NCI-H748 treated with DMSO at 0.1 percent for 48 hours (cell line): ENCODE measurements at places on chromosomes 12 and 14.

DNA sequence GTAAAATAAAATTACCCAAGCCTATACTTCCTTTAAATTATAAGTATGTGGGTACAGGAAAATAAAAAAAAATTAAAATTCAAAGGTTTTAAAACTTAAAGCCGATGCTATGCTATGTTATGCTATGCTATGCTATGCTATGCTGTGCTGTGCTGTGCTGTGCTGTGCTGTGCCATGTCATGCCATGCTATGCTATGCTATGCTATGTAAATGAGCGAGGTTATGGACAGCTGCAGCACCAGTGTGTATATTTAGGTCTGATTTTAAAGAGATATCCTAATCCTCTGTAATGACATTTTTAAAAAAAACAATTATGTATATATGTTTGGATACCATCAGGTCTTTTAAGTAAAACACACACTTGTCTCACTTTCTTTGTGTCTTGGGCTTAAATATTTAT lies 1822.0 kb upstream of the SEL1L start:
- DNase-seq = no peak

- DNase-seq = no peak
Measured at GRCh38 chr12:94260717-94261116, 112.3 kb downstream of the PLXNC1 start.

GRCh38 chr12:79897617-79898016 lies 37.3 kb downstream of the PPP1R12A start:
- DNase-seq = no peak

GRCh38 chr14:103196716-103197115 lies 73.5 kb downstream of the TNFAIP2 start:
- no peak for DNase-seq

GRCh38 chr12:40185303-40185693 lies 39.5 kb upstream of the LRRK2 start:
- DNase-seq = no peak

DNA sequence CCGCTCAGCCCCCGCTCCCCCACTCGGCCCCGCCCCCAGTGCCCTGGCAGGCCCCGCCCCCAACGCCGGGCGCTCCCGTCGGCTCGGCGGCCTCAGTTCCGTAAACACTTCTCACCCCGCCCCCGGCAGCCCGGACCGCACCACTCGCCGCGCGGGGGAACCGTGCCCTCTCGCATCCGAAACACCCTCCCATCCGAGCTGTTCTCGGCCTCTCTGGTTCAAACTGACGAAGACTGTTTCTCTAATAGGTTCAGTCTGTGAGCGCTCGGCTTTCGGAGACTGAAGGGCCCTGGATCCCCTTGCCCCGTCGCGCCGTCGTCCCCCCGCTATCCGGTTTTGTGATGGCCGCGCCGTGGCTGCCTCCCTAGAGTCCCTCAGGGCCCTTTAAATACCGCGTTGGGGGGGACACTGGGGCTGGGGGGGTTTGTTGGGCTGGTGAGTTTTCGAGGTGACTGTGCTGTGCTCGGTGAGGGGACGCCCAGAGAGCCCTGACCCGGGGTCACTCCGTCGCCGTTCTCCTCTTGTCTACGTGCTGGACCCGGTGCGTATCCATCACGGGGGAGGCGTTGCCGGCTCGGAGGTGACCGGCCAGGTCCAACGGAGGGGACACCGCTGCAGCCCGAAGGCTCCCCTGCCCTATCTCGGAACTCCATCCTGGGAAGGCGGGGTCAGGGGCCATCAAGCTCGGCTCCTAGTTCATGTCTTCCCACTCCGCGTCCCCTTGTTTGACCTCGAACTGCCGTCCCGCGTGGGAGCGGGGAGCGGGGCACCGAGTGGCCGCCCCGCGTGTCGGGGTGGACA lies at the start of gene TCP11L2:
TCP11L2 (plus strand) TSS at position 333 of the 801 bp plus-strand sequence. CDS start 8,343 bp downstream, outside the sequence.
- DNase-seq = peak; percentile 50

DNA sequence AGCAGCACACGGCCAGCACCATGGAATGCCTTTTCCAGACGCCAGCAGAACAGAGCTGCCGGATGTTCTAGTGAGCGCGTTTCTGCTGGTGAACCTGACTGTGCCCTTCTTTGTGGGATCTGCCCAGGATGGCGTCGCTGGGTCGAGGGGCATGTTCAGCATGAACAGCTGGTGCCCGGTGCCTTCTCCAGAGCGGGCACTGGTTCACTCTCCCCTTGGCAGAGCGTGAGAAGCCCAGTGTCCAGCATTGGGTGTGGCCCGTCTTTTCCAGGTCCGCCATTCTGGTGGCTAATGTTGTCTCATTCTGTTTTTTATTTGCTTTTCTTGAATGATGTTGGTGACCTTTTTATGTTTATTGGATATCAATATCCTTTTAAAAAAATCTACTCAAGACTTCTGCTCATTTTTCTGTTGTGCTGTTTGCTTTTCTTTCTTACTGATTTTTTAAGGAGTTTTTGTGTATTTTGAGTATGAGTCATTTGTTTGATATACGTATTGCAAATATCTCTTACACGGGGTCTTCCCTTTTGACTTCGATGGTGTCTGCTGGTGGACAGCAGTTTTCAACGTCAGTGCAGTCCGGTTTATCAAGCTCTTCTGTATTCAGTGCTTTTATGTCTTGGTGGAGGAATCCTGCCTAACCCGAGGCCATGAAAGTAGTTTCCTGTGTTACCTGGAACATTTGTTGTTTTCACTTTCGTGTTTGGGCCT lies 74.3 kb downstream of the ADGRD1 start:
- peak; percentile 29 for DNase-seq

- DNase-seq = no peak
Measured at GRCh38 chr12:100248886-100249285, 18.0 kb downstream of the DEPDC4 start.

DNA sequence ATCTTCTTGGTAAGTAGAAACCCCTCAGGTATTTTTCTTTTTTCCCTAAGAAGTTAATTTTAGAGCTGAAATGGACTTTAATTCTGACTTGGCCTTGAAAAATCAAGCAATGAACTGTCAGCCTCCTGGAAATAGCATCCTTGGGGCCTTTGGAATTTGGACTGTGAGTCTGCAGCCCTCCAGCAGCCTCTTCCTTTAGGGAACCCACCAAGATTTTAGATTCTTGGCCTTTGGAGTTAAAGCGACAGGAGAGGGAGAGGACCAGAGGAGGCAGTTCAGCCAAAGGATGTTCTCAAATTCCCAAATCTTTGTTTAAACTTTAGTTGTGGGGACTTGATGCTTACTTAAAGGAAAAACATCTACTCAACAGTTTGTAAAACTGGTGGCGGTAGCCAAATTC lies 288.6 kb downstream of the AACS start:
- no peak for DNase-seq

- DNase-seq = no peak
Measured at GRCh38 chr14:34051966-34052657, 101.2 kb upstream of the EGLN3 start.

GRCh38 chr12:101327546-101327945 lies 47.6 kb downstream of the UTP20 start:
- no peak for DNase-seq

DNA sequence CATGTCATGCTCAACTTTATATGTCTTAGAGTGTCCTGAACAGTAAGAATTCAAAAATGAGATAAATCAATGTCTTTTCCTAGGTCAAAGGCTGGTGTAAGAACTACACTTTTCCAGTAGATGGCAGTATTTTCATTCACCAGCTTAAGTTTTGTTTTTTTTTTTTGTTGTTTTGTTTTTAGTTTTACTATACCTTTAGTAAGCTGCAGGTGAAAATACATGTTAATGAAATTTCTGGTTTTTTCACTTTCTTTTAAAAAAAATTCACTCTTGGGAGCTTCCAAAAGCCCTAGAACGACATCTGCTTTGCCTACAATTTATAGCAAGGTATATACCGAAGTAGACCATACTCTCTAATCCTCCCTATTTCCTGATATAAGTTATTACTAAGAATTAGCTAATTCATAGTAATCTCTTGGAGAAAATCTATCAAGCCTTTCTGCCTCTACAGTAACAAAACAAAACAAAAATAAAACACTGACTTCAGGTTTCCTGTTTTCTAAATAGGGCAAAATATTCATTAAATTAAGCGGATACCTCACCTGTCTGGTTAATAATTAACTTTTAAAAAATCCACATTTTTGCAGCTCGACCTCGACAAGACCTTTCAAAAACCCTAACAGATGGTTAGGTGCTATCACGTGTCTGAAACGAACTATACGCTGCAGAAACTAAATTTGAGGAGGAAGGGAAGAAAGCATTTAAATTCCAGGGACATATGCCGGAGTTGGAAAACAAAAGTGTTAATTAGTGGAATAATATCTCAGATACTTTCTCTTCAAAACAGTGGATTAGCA lies 2.7 kb upstream of the SAMD4A start:
- peak; percentile 15 for DNase-seq

DNA sequence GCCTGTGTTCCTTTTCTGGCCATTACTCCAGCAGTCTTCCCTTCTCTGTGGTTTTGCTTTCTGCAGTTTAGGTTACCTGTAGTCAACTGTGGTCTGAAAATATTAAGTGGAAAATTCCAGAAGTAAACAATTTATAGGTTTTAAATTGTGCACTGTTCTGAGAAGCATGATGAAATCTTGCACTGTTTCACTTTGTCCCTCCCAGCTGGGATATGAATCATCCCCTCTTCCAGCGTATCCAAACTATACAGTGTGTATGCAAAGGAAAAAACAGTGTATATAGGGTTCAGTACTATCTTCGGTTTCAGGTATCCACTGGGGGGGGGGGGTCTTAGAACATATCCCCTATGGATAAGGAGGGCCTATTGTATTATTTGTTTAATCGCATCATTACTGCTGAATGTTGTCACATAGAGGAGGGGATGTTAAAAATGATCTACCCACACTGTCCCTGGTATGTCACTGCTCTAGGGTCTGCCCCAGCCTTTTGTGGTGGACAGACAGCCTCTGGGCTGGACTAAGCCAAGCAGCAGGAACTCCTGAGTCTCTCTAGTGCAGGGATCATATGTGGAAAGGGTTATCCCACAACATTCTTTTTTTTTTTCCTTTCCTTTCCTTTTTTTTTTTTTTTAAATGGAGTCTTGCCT lies 109.1 kb upstream of the MAX start:
- no peak for DNase-seq

- no peak for DNase-seq
Measured at GRCh38 chr14:24377657-24378056, 9.7 kb downstream of the NFATC4 start.

- DNase-seq = no peak
Measured at GRCh38 chr14:52922656-52923055, 28.2 kb downstream of the FERMT2 start.

DNA sequence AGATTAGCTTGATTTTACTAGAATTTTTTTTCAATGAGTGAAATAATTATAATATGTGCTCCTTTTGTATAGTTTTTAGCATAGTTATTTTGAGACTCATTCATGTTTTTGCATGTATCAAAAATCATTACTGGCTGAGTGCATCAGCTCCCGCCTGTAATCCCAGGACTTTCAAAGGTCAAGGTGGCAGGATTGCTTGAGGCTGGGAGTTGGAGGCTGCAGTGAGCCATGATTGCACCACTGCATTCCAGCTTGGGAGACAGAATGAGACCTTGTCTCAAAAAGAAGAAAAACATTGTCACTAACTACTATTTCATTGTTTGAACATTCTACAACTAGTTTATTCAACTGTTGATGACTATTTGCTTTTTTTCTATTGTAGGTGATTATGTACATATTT lies 802.7 kb downstream of the SLC16A7 start:
- DNase-seq = no peak

- no peak for DNase-seq
Measured at GRCh38 chr14:100641274-100641860, 54.1 kb upstream of the BEGAIN start.

- DNase-seq = no peak
Measured at GRCh38 chr14:91202234-91202974, 42.1 kb downstream of the GPR68 start.

DNA sequence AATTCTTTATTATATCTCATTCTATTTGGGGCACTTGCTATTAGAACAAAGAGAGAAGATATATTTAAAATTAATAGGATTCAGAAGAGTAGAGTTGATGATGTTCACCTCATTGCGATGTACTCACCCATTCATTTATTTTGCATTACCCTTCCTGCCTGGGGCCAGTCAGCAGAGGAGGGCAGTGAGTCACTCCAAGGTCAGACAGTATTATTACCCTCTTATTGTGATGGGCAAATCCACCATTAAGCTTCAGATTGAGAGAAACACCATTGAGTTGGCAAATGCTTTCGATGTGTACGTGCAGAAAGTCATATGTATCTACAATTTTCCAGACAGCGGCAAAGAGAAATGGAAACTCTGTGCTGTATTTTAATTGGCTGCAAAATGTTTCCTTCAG lies 134.2 kb downstream of the BICD1 start:
- no peak for DNase-seq
